Sigmoid colon (tissue), 7 donors: ENCODE measurements at places on chromosomes 2 and 18. TPM values are rescaled to one million over a fixed set of nuclear protein-coding genes. Genes with fewer than 3 reads are reported as not detected.
A peak's percentile ranks its signal among the peaks of the same experiment; 100 is the strongest.

GRCh38 chr2:169676357-169676756 is 17.8 kb downstream of the CFAP210 start:
- DNase-seq = no peak

Gene UGT1A5
- total RNA-seq = not detected

GRCh38 chr2:188787658-188788240 is 186.4 kb upstream of the COL3A1 start:
- peak overlapping the region; percentile 87 for H3K27ac ChIP-seq
- no peak for DNase-seq
- H3K36me3 ChIP-seq = no peaks in the 10 kb centered on the region
- H3K4me3 ChIP-seq = peak overlapping the region; percentile 14
- no peaks in the 10 kb centered on the region for H3K27me3 ChIP-seq

Gene CCL20
- 6.4 TPM for total RNA-seq

DNA sequence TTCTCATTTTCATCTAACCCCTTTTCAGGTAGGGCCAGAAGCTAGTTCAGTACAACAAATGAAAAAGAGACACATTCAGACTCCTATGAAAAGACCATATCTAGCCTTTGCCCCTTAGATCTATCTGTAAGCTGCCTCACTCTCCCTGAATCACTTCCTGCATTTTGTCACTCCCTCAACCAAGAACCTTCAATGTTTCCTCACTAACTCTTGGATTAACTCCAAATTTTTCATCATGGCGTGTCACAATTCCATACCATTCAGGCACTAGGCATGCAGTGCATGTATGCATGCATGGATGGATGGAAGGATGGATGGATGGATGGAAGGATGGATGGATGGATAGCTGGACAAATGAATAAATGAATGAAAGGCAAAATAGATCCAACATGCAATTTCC is 356.9 kb downstream of the TNS1 start:
- no peaks in the 10 kb centered on the region for H3K4me1 ChIP-seq
- H3K4me3 ChIP-seq = no peak overlapping the region
- no peaks in the 10 kb centered on the region for H3K36me3 ChIP-seq
- no peak overlapping the region for H3K27ac ChIP-seq
- H3K27me3 ChIP-seq = no peaks in the 10 kb centered on the region

GRCh38 chr2:23073671-23074070 is 311.3 kb upstream of the KLHL29 start:
- no peaks in the 10 kb centered on the region for H3K36me3 ChIP-seq
- H3K4me3 ChIP-seq = no peak overlapping the region
- H3K27ac ChIP-seq = no peak overlapping the region
- no peaks in the 10 kb centered on the region for H3K27me3 ChIP-seq
- H3K4me1 ChIP-seq = no peaks in the 10 kb centered on the region

Gene LCT
- total RNA-seq = not detected

DNA sequence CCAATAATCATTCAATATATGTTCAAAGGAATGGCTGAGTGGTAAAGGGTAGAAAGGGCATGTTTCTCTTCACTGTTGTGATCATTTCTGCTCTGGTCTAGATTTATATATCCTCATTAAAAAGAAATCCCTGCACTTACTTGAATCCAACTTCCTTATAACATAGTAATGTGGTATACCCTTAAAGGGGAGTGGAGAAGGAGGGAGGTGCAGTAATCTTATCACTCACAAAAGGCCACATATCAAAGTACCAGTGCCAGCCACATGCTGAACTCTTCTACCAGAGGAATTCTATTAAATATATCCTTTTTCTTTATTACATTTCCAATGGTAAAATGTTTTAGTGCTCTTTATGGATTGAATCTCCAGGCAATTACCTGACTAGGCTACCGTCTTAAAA is 3.3 kb downstream of the KATNAL2 start:
- H3K4me3 ChIP-seq = no peak overlapping the region
- H3K27me3 ChIP-seq = no peaks in the 10 kb centered on the region
- DNase-seq = no peak
- no peak overlapping the region for H3K27ac ChIP-seq
- H3K36me3 ChIP-seq = no peaks in the 10 kb centered on the region

Gene COLEC12
- total RNA-seq = 17.5 TPM

GRCh38 chr2:235689427-235689853 is 195.6 kb downstream of the AGAP1 start:
- no peaks in the 10 kb centered on the region for H3K36me3 ChIP-seq
- H3K27me3 ChIP-seq = no peaks in the 10 kb centered on the region
- peak; percentile 65 for DNase-seq
- peak overlapping the region; percentile 3 for H3K27ac ChIP-seq
- no peak overlapping the region for H3K4me3 ChIP-seq

GRCh38 chr18:21115519-21116411 is 4.2 kb upstream of the ROCK1 start:
- H3K36me3 ChIP-seq = no peaks in the 10 kb centered on the region
- no peak for DNase-seq
- no peaks in the 10 kb centered on the region for H3K27me3 ChIP-seq
- H3K27ac ChIP-seq = no peak overlapping the region
- H3K4me1 ChIP-seq = peaks cover 9% of the 10 kb centered on the region

DNA sequence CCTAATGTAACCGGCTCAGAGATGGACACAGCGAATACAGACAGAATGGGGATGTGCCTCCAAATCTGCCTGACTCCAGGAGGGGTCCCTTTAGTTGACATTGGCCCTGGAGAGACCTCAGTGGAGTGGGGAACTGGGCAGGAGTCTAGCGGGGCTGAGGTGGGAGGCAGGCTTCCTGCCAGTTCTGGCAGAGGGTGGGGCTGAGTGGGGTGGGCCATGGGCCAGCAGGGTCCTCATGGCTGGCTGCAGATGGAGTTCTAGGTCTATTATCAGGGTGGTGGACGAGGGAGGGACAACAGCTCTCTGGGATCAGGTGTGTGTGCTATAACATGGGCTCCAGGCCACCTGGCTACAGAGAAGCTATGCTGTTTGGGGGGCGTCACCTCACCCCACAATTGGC is 21.1 kb downstream of the PROC start:
- no peak overlapping the region for H3K4me3 ChIP-seq
- H3K27me3 ChIP-seq = no peaks in the 10 kb centered on the region
- H3K27ac ChIP-seq = no peak overlapping the region
- no peaks in the 10 kb centered on the region for H3K36me3 ChIP-seq
- H3K4me1 ChIP-seq = no peaks in the 10 kb centered on the region

Gene NTSR2
- total RNA-seq = not detected

Gene CDH2
- 8.2 TPM for total RNA-seq

Gene TGOLN2
- 80.6 TPM for total RNA-seq

Gene GYPC
- 106 TPM for total RNA-seq

DNA sequence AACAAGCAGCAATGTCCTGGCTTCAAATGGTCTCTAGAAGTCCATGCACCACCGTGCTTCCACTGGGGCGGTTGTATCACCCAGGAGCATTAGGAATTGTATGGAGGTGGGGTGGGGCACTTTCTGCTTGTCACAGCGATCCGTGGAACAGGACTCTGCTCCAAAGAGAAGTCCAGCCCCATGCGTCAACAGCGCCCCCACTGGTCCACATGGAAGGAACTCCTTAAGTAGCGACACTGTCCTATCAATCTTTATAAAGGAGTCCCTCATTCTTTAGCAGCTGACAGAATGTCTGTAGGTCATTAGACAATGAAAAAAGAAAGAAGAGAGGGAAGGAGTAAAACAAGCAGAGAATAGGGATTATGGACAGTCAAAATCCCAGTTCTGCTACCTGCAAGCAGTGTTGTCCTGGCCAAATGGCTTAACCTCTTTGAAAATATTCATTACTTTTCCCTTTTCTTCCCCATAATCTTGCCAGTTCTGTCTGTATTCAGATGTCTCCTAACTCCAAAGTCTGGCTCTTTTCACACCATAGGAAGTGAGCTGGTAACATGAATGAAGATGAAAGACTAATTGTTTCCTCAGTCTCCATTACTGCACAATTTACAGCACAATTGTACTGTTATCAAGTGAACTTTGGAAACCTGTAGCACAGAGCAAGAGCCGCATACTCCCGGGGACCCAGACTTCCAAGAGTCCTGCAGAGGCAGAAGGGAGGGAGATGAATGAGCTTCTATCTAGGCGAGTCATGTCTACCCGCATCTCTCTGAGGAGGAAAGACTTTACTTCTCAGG is 9.9 kb downstream of the NFE2L2 start:
- DNase-seq = peak; percentile 67
- H3K36me3 ChIP-seq = no peaks in the 10 kb centered on the region
- H3K27ac ChIP-seq = peak overlapping the region; percentile 57
- H3K27me3 ChIP-seq = no peaks in the 10 kb centered on the region
- no peak overlapping the region for H3K4me3 ChIP-seq

Gene NGEF
- 0.36 TPM for total RNA-seq

Gene ITPRIPL1
- total RNA-seq = 0.36 TPM

DNA sequence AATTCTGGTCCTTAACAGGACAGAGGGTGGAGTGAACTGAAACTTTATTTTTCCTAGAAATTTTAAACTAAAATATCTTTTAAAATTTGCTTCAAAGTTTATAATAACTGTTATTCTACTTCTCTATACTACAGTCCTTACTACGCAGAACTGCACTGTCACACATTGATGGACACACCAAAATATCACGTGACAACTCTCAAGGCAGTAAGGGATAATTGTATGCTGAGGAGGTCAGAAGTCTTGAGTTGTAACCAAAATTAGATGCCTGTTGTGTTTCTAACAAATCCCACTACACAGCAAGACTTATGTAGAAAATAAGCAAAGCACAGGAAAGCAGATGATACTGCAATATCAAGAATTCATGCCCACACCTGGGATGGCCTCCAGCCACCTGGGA is 76.3 kb downstream of the CHST9 start:
- H3K36me3 ChIP-seq = no peaks in the 10 kb centered on the region
- H3K4me3 ChIP-seq = no peak overlapping the region
- no peak for DNase-seq
- no peaks in the 10 kb centered on the region for H3K4me1 ChIP-seq
- H3K27ac ChIP-seq = no peak overlapping the region
- no peaks in the 10 kb centered on the region for H3K27me3 ChIP-seq
